ENCODE measurements at places on chromosomes 12 and 14.

GRCh38 chr12:19852100-19852855 lies 413.0 kb downstream of the AEBP2 start:
- no peak overlapping the region for H3K27ac ChIP-seq
- no peak overlapping the region for H3K4me3 ChIP-seq
- H3K27me3 ChIP-seq, result peaks cover 7% of the 10 kb centered on the region
- no peak for DNase-seq
- no peaks in the 10 kb centered on the region for H3K36me3 ChIP-seq
- no peaks in the 10 kb centered on the region for H3K4me1 ChIP-seq

- no peaks in the 10 kb centered on the region for H3K36me3 ChIP-seq
- no peak for DNase-seq
- peaks cover 7% of the 10 kb centered on the region for H3K27me3 ChIP-seq
- H3K27ac ChIP-seq, result no peak overlapping the region
- no peak overlapping the region for H3K4me3 ChIP-seq
- H3K4me1 ChIP-seq, result no peaks in the 10 kb centered on the region
Observed at GRCh38 chr12:4794491-4794890, 74.3 kb downstream of the GALNT8 start.

- no peak overlapping the region for H3K4me3 ChIP-seq
- peaks cover 19% of the 10 kb centered on the region for H3K27me3 ChIP-seq
- DNase-seq, result no peak
- no peaks in the 10 kb centered on the region for H3K36me3 ChIP-seq
- no peak overlapping the region for H3K27ac ChIP-seq
Observed at GRCh38 chr14:28754209-28754985, 12.2 kb upstream of the FOXG1 start.

- H3K4me1 ChIP-seq, result peaks cover 17% of the 10 kb centered on the region
- H3K36me3 ChIP-seq, result no peaks in the 10 kb centered on the region
- H3K27me3 ChIP-seq, result no peaks in the 10 kb centered on the region
- no peak for DNase-seq
Observed at GRCh38 chr14:34051966-34052657, 101.2 kb upstream of the EGLN3 start.

DNA sequence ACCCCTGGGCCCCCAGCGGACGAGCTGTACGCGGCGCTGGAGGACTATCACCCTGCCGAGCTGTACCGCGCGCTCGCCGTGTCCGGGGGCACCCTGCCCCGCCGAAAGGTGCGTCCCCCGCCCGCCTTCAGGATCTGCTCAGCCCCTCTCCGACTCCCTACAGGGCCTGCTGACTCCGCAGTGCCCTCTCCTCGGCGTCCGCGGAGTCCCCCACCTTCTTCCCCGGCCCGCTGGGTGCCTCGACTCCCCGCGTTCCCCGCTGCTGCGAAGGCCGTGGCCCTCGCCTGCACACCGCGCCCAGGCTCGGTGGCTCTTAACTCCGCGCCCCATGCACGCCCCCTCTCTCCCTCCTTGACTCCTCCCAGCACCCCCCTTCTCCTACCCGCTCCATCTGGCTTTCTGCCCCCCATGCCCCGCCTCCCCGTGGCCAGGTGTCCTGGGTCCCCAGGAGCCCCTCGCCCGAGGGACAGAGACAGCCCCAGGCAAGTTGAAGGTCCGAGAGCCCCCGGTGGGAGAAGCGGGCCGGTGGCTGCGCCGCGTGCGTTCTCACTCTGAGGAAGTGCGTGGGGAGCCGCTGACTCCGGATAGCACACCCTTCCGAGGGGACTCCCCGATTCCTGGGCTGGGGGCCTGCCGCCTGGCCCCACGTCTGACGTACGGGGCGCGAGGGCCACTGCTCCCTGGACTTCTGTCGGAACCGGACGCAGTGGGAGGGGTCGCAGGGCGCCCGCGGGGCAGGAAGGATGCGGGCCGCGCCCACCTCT lies 594 bp downstream of the TAMALIN start:
- peak; percentile 77 for DNase-seq
- H3K27me3 ChIP-seq, result peaks cover 43% of the 10 kb centered on the region
- H3K27ac ChIP-seq, result peak overlapping the region; percentile 94
- peaks cover 21% of the 10 kb centered on the region for H3K4me1 ChIP-seq
- H3K4me3 ChIP-seq, result peak overlapping the region; percentile 87
- no peaks in the 10 kb centered on the region for H3K36me3 ChIP-seq

DNA sequence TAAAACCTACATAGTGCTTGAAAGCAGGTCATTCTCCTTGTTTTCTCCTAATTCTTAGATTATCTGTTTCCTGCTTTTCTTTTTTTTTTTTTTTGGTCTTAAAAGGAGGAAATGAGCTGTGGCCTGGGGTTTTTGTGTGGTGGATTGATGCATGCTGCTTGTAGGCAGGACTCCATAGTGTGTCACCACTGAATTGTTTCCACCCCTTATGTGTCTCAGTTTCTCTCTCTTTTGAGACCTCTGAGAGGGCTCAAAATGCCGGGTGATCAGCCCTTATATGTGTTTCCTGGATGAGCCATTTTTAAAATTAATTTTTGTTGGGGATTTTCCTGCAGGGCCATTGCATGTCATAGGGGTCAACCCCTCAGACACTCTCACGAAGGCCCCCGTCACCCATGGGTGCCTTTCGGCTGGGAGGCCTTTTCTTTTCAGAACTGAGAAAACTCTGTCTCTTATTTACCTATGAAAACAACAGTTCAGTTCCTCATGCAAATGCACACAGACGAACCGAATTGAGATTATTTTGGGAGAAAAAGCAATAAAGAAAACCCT lies 32.0 kb upstream of the LRRK2 start:
- no peak overlapping the region for H3K27ac ChIP-seq
- H3K4me1 ChIP-seq, result peaks cover 13% of the 10 kb centered on the region
- H3K27me3 ChIP-seq, result peaks cover 2% of the 10 kb centered on the region
- no peak overlapping the region for H3K4me3 ChIP-seq

DNA sequence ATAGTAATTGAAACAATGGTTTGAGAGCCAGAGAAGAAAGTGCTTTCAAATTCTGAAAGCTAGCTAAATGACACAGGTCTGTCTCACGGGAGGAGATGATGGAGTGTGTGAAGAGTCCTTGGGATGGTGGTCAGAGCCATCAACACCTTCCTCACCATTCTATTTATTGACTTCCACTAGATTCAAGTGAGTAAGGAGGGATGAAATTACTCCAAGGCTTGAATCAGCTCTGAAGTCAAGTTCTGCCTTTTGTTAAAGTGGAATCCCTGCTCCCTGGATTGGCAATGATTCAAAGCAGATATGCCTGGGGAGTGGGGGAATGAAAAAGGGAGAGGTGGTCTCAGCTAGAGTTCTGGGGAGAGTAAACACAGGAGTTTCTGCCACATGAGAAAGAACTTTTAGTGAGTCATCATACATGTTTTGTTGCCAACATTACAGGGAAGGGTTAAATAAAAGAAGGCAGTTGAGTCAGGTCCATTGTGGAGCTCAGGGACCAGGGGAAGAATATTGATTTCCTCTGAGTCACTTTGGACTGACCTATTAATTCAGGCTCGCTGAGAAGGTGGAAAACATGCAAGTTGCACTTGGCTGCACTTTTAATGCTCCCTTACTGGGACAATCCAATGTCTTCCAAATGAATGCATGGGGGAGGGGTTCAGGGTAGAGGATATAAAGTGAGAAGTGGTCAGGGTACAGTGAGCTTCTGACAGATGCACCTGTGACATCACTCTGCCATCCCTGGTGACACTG lies 142.7 kb downstream of the TBX5 start:
- H3K27ac ChIP-seq, result no peak overlapping the region
- H3K4me3 ChIP-seq, result no peak overlapping the region
- no peaks in the 10 kb centered on the region for H3K36me3 ChIP-seq
- no peak for DNase-seq
- no peaks in the 10 kb centered on the region for H3K4me1 ChIP-seq
- H3K27me3 ChIP-seq, result peaks cover 4% of the 10 kb centered on the region

GRCh38 chr14:47150267-47150666 lies 498.7 kb upstream of the RPL10L start:
- peaks cover 2% of the 10 kb centered on the region for H3K27me3 ChIP-seq
- DNase-seq, result no peak
- H3K36me3 ChIP-seq, result peaks cover 4% of the 10 kb centered on the region

DNA sequence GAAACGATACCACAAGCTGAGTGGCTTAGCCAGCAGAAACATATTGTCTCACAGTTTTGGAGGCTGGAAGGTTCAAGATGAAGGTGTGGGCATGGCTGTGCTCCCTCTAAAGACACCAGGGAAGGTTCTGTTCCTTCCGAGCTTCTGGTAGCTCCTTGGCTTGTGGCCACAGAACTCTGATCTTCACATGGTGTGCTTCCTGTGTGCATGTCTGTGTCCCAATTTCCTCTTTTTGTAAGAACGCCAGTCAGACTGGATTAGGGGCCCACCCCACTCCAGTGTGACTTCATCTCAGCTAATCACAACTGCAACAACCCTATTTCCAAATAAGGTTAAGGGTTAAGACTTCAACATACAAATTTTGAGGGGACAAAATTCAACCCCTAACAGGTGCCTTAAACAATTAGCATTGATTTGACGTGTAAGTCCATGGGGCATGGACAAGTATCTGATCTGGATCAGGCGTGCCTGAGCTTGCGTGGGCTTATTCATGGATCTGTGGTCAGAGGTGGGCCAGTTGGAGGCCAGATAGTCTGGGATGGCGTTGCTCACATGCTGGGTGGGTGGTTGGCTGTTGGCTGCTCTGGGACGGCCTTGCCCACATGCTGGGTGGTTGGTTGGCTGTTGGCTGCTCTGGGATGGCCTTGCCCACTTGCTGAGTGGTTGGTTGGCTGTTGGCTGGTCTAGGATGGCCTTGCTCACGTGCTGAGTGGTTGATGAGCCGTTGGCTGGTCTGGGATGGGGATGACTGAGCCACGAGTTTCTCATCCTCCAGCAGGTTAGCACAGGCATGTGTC lies 88.5 kb downstream of the LGMN start:
- H3K4me3 ChIP-seq, result peak overlapping the region; percentile 13
- peaks cover 15% of the 10 kb centered on the region for H3K27me3 ChIP-seq
- peaks cover 99% of the 10 kb centered on the region for H3K4me1 ChIP-seq
- H3K27ac ChIP-seq, result peak overlapping the region; percentile 100
- DNase-seq, result no peak

DNA sequence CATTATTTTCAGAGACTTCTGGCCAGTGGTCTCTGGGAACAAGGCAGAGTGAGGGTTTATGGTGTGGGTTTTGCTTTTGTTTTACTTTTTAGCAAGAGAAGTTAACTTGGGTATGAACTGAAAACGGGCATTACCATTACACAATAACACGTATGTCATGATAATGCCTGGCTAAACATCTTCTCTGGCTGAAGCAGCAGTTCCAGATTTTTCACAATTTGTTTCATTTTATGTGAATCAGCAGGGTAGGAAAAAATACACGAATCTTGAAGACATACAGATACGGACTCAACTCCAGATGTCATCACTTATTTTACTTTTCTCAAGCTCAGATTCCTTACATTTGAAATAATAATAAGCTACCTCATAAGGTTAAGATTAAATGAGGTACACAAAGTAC lies 2.5 kb upstream of the PCNX4 start:
- H3K4me3 ChIP-seq, result no peak overlapping the region
- no peaks in the 10 kb centered on the region for H3K36me3 ChIP-seq
- no peak for DNase-seq
- H3K4me1 ChIP-seq, result peaks cover 34% of the 10 kb centered on the region
- H3K27ac ChIP-seq, result no peak overlapping the region

DNA sequence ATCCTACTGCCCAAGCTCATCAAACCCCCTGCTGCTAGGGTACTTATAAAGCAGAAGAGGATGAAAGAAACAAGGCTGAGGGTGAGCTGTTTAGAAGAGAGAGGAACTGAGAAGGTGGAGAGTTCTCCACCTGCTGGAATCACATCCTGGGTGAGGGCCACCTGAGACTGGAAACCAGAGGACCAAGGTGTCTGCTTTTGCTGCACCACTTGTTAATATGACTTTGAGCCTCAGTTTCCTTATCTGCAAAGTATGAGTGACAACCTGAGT lies 203.2 kb upstream of the SSTR1 start:
- H3K27ac ChIP-seq, result no peak overlapping the region
- no peaks in the 10 kb centered on the region for H3K36me3 ChIP-seq
- H3K4me3 ChIP-seq, result no peak overlapping the region

GRCh38 chr12:123761841-123762714 lies at the start of gene DNAH10:
DNAH10 (plus strand) TSS chr12:123762301; CDS start chr12:123762337, 36 bp downstream.
- H3K27me3 ChIP-seq, result peaks cover 5% of the 10 kb centered on the region
- peaks cover 22% of the 10 kb centered on the region for H3K36me3 ChIP-seq
- DNase-seq, result peak; percentile 52
- H3K27ac ChIP-seq, result no peak within 1 kb of the TSS
- peak within 1 kb of the TSS; percentile 87 for H3K4me3 ChIP-seq
- peaks cover 8% of the 10 kb centered on the region for H3K4me1 ChIP-seq

DNA sequence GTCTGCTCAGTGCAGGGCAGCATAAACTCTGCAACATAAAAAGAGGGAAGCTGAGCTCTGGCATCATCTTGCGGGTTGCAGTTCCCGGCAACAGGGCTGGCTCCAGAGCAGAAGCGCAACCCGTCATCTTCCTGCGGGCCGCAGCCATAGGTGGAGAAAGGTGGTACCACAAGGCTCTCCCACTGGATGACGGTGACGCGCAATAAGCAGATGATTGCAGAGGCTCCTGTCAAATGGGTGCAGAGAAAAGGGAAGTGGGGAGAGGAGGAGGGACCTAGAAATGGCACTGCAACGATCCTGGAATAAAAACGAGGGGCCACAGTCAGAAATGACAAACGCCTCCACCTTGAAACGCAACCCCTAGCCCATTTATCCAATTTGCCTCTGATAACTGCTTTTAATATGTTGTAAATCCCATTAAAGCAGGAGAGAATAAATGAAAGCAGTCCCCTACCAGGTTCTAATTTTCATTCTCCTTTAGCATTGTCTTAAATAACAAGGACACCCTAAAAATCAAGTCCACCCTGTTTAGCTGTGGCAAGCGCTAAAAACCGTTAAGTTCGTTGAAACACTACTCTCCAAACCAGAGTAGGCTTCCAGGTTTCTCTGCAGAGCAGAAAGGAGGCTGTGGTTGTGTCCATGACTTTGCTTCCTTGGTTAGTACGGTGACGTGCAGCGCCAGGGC lies 30.9 kb upstream of the TUBA1C start:
- H3K36me3 ChIP-seq, result no peaks in the 10 kb centered on the region
- peaks cover 15% of the 10 kb centered on the region for H3K4me1 ChIP-seq
- peak overlapping the region; percentile 68 for H3K4me3 ChIP-seq
- H3K27me3 ChIP-seq, result peaks cover 15% of the 10 kb centered on the region
- peak overlapping the region; percentile 59 for H3K27ac ChIP-seq

DNA sequence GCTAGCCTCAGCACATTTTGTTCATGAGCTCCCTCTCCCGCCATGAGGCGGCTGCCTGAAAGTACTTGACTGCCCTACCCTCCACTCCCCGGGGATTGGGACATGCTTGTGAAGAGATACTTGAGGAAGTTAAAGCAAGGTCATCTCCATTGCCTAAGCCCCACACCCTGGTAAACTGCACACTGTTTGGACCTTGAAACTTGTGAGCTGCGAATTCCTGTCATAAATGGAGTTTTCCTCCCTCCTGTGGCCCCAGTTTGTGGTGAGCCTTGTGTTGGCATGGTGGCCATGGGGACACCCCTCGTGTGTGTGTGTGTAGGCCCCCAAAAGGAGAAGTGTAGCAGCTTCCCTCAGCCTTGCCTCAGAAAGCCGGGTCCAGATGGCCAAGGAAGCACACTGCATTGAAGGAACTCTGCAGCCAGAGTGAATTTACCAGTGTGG lies 395.5 kb downstream of the ZFP36L1 start:
- H3K27ac ChIP-seq, result no peak overlapping the region
- no peak for DNase-seq
- H3K4me1 ChIP-seq, result peaks cover 27% of the 10 kb centered on the region
- H3K36me3 ChIP-seq, result no peaks in the 10 kb centered on the region

GRCh38 chr14:32077081-32078022 lies at the start of gene ARHGAP5:
ARHGAP5 (plus strand) TSS chr14:32077304; CDS start chr14:32090670, 13,366 bp downstream.
- peak within 1 kb of the TSS; percentile 94 for H3K4me3 ChIP-seq
- peaks cover 35% of the 10 kb centered on the region for H3K4me1 ChIP-seq
- H3K36me3 ChIP-seq, result no peaks in the 10 kb centered on the region

Data from immature natural killer cell (primary cell).